ENCODE measurements at places on chromosomes 4 and X.

DNA sequence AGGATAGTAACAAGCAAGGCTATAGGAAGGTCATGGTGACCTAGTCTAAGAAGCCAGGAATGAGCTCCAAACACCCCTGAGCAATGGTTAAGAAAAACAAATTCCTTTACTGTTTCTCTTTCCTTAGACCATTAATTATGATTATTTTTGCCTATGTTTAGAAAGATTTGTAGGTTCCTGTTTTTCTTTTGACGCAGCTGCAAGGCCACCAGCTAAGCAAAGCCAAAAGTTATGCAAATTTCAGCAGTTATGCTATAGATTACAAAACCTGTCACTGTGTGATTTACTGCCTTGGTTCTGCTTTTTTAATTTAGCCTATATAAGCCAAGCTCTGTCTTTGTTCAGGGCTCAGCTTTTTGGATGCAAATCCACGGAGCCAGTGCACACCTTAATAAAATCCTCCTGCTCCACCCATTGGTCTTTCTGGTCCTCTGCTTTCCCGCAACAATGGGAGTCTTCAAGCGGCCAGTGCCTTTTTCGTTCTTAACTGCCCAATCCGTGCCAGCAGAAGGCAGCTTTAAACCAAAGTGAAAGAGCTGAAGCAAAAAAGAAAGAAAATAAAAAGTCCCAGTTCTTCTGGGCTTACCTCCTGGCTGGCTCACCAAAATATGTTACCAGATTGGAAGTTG is 1.4 kb upstream of the CEP135 start:
- no peak for DNase-seq

- DNase-seq = no peak
Observed at GRCh38 chrX:72020204-72020603, 109.6 kb downstream of the NHSL2 start.

DNA sequence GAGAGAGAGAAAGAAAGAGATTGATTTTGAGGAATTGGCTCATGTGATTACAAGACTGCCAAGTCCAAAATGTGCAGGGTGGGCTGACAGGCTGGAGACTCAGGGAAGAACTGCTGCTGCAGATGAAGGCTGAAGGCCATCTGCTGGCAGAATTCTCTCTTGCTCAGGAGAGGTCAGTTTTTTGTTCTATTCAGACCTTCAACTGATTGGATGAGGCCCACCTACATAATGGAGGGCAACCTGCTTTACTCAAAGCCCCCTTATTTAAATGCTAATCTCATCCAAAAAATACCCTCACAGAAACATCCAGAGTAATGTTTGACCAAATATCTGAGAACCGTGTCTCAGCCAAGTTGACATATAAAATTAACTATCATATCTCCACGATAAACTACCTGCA is 38.2 kb upstream of the MAMLD1 start:
- no peak for DNase-seq

DNA sequence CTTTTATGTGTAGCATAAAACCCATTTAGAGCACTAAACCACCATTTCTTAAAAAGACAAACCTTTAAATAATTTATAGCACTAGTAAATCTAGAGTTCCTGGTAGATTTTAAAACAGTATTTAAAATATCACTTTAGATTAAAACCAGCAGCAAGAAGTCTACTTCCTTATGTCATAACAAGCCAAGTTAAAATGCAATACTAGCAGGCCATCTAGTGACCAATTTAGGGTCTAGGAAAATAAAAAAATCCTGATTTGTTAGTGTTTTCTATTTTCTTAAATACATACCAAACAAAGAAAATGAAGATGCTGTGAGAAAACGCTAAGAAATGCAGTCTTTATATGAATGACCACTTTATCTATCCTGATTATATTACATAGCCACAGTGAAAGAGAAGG is 53.9 kb downstream of the PAPSS1 start:
- no peak for DNase-seq

GRCh38 chrX:31580726-31581125 is 508.9 kb upstream of the FTHL17 start:
- no peak for DNase-seq

GRCh38 chr4:73742490-73743160 is 2.3 kb downstream of the CXCL8 start:
- DNase-seq = no peak

- no peak for DNase-seq
Observed at GRCh38 chrX:78074088-78074487, 30.0 kb upstream of the PGK1 start.

- no peak for DNase-seq
Observed at GRCh38 chr4:81505004-81505598, 33.4 kb upstream of the RASGEF1B start.

DNA sequence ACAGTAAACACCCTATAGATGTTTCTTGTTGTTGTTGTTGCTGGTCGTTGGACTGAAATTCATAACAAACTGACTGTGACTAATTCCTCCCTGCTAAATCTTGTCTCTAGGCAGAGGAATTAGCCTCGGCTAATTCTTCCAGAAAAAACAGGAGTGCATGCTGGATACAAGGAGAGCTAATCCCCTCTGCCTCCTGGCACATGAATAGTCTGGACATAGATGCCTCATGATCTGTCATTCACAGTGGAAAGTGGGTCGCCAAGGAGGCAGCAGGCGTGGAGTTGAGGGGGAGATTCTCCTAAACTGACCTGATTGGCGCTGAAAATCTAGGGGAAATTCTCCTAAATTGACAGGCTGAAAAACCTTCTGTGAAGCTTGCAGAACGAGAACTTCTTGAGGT is 220.1 kb downstream of the DCTD start:
- no peak for DNase-seq

GRCh38 chrX:129360175-129360574 is 163.1 kb downstream of the SMARCA1 start:
- peak; percentile 49 for DNase-seq

DNA sequence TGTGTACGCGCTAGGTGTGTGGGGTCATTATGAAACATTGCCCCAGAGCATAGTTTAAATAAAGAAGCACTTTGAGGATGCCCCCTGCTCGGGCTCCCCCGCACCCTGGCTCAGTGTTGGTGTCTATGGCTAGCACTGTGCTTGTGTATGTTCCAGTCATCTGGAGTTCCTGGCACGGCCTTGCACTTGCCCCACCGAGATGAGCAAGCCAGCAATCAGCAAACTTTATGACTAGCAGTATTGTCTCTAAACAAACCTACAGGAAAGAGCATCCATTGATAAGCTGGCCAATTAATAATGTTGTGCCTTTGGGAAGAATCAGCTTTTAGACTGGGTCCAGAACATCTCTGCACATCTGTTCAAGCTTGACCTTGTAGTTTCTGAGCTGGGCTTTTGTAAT is 707 bp upstream of the SHROOM4 start:
- DNase-seq = no peak

- DNase-seq = no peak
Observed at GRCh38 chr4:146428298-146428697, 93.4 kb downstream of the SLC10A7 start.

DNA sequence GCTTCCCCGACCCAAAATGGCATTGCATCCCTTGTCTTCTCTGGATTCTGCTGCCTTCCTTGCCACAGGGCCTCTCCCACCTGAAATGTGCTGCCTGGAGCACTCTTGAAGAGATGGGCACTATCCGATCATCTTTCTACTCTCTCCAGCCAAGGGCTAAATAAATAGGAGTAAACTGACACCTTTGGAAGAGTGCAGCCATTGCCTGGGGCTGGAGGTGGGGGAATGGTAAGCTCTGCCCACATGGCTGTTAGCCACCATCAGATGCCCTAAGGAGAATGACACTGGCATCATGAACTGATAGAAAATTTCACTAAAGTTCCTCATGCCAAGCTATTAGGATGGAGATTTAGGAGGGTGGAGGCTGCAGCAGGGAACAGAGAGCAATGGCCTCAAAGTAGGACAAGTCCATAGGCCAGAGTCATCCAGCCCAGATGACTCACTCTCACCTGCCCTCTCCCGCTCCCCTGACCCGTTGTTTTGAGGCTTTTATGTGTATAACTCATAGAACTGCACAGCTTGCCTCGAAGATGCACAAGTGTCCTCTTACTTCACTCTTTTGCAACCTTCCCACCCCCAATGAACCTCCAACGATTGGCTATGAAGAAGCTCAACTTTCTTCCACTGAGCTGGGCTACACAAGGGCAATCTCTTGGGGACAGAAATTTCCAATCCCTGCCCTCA is 822 bp upstream of the PFKFB1 start:
- no peak for DNase-seq

DNA sequence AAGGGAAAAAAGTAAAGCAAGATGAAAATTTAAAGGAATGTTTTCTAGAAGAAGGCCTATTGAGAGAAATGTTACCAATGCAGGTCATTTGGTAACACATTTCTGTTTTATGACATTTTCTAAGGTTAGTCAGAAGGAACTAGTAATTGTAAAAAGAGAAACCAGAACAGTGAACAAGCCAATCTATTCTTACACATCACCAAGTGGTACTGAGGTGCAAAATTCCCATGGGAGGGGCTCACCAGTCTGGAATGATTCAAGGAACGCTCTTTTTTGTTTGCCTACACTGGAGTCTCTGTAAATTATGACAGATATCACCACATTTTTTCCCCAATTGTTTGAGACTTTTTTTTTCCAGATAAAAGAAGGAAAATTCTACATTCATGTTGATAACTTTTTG is 404.7 kb upstream of the CNKSR2 start:
- DNase-seq = no peak

DNA sequence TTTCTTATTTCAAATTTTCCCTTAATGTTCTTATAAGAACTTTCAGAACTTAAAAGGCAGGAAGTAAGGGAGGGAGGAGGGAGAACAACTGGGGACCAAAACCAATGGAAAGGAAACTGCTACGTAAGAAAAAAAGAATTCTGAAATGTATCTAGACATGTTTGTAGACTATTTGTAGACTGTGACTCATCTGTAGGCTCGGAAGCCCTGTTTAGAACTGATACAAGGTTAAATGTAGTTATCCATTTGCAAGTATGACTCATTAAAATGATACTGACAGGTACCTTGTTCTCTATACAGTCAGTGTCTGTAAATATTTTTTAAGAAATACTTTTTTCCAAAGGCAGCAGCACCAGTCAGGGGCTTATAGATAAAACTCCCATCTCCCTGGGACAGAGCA is 202.0 kb downstream of the DHX15 start:
- DNase-seq = no peak

DNA sequence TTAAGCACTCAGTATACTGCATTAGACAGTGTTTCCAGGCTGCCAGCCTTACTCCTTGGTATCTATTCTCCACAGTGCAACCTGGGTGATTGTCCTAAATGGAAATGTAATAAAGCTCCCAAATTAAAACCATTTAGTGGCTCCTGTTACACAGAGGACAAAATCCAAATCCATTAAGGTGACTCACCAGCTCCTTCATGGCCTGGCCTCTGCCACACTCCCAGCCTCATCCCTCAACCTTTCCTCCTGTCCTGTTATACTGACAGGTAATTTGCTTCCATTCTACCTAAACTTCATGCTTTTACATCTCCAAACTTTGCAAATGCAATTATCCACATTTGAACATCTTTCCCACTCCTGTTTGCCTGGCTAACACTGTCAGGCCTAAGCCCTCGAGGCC is 140.3 kb downstream of the INPP4B start:
- no peak for DNase-seq

DNA sequence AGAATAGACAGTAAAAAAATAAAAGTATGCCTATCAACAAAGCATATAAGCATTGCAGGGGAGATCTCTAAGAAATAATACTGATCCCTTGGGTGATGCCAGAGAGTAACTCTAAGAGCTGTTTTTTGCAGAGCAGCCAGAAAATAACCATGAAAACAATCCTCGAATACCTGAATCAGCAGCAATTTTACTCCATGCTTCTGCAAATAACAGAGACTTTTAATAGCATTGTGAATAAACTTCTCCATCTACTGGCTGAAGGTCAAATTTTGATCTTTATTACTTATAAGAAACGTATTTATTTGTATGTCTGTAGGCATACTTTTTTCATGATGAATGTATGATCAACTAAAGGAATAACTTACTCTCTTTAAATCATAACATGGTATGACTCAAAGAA is 334.5 kb downstream of the GALNTL6 start:
- DNase-seq = no peak

DNA sequence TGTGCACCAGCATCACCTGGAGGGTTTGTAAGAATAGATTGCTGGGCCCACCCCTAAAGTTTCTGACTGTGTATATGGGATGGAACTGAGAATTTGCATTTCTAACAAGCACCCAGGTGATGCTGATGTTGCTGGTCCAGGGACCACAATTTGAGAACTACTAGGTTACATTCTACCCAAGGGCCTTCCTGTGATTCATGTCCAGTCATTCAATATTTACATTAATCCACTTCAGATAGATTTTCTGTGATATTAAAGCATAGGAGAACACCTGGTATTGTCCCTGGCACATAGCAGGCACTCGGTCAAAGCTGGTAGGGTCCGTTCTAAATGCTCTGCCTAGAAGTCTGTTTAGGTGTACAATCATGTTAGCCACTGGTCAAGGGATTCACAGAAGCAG is 19.5 kb upstream of the XPNPEP2 start:
- DNase-seq = no peak

GRCh38 chr4:62531264-62531663 is 1331.1 kb downstream of the ADGRL3 start:
- no peak for DNase-seq

- DNase-seq = no peak
Observed at GRCh38 chr4:70915036-70915815, 13.1 kb downstream of the MOB1B start.

GRCh38 chr4:4852591-4853362 is 6.7 kb upstream of the MSX1 start:
- no peak for DNase-seq

DNA sequence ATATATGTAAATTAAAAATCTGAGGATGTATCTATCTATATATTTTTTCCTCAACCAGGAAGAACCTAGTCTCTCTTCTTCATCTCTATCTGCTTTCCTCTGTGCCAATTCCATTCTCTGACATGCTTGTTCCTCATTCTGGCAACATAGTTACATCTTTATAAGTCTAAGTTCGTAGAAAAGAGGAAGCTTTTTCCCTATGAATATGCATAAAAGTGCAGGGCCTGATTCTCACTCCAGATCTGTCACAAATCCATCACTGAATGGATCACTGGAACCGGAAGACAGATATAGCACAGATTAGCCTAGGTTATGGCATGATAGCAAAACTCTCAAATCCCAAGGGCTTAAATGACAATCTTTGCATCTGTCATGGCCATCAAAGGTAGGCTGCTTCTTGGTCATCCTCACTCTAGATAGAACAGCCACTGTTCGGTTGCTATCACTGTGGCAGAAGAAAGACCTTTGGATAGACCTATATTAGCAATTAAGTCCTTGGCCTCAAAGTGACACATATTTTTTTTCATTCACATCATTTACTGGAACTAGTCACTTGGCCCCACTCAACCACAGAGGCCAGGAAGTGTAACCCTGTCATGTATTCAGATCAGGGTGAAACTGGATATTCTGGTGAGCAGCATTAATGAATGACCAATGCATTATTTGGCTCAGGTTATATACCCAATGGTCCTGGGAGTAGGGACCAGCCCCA is 22.2 kb downstream of the DTHD1 start:
- no peak for DNase-seq

DNA sequence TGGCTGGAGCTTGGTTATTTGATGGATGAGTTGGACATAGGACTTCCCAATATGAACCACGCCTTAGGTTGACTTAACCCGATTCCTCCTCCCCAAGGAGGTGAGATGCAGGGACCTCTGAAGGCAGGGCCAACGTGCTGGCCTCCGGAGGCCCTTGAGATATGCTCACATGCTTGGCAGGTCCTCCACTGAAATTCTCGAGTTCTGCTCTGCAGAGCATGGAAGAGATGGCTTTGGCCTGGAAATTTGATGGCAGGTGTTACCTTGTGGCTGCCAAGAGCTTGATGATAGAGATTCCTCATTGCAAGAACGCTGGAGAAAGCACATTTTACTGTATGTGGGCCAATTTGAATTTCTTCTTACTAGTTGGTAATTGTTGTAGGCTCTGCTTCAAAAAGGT is 117.4 kb upstream of the LIMCH1 start:
- DNase-seq = no peak
